ENCODE measurements at places on chromosomes 5 and 9.

- DNase-seq: no peak
Observed at GRCh38 chr5:64838803-64839202, 70.1 kb downstream of the CWC27 start.

DNA sequence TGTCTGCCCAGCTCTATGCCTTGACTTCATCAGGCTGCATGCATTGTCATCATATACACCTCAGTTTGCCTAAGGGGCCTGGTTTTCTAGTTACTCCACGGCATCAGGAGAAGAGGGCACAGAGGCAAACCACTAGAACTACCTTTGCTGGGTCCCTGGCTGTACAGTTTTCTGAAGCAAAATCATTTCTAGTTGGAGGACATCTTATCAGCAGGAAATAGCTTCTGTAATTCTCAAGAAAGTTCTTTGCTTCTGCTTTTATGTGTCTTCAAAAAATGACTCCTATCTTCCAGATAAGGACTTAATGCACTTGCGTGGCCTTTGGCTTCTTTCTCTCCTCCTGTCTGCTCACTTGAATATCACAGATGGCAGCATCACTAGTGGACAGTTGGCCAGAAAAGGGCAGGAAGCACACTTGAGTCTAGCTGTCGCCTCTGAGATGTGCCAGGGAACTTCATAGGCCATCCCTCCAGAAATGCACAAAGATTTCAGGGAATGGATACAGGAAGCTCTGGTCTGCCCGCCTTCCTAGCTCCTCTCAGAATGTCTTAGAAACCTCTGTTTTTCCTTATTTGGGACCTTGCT, 22.4 kb upstream of the LTC4S start:
- no peak for DNase-seq

- no peak for DNase-seq
Observed at GRCh38 chr5:13498279-13498678, 446.2 kb downstream of the DNAH5 start.

GRCh38 chr5:63812693-63813092, 149.6 kb downstream of the HTR1A start:
- DNase-seq: no peak

- no peak for DNase-seq
Observed at GRCh38 chr9:85524531-85524930, 217.2 kb downstream of the AGTPBP1 start.

GRCh38 chr5:114948363-114948762, 221.3 kb downstream of the TRIM36 start:
- no peak for DNase-seq
